ENCODE measurements at places on chromosomes 12 and 14.

DNA sequence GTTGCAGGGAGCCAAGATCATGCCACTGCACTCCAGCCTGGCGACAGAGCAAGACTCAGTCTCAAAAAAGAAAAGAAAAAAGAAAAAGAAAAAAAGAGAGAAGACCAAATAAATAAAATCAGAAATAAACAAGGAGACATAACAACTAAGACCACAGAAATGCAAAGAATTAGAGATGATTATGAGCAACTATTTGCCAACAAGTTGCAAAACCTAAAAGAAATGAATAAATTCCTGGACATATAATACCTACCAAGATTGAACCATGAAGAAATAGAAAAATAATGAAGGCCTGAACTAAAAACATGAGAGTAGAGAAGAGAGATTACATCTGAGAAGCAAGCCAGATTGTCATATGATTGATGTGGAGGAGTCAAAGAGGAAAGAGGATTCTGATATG is 17.6 kb upstream of the EPS8 start:
- no peak for DNase-seq

DNA sequence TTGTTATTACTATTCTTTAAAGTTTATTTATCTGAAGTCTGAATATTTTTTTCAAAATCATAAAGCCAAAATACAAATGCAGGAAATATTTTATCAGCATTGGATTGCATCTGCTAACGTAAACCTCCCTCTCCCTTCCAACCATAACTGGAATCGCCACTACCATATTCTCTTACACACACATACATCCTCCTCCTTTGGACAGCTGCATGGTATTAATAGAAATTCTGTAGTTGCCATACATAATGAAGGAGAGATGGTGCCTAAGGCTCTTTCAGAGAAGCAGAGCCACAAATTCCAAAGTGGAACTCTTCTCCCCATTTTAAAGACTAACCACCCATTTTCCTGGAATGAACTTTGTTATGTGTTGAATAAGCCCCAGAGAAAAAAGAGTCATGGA is 352.7 kb downstream of the MDGA2 start:
- no peak for DNase-seq

- no peak for DNase-seq
Measured at GRCh38 chr14:48974994-48975393, 611.2 kb downstream of the RPS29 start.

- no peak for DNase-seq
Measured at GRCh38 chr12:107598906-107599305, 86.7 kb upstream of the PWP1 start.

GRCh38 chr14:92702441-92702918 is 45.9 kb downstream of the LGMN start:
- DNase-seq: peak; percentile 60

- DNase-seq: no peak
Measured at GRCh38 chr12:3996322-3996721, 123.1 kb upstream of the PARP11 start.

DNA sequence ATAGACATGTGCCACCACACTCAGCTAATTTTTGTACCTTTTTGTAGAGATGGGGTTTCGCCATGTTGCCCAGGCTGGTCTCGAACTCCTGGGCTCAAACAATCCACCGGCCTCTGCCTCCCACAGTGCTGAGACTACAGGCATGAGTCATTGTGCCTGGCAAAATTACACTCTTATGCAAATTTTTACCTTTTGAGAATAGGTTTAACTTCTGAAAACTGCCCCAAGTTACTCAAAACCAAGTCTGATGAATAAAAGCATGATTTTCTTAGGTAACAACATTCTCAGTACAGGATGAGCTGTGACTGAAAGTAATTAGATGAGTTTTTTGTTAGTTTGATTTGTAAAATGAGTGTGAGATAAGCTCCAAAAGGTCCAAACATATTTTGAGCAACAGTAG is 166.0 kb downstream of the RPS29 start:
- no peak for DNase-seq

- no peak for DNase-seq
Measured at GRCh38 chr12:130849561-130850417, 10.7 kb upstream of the STX2 start.

DNA sequence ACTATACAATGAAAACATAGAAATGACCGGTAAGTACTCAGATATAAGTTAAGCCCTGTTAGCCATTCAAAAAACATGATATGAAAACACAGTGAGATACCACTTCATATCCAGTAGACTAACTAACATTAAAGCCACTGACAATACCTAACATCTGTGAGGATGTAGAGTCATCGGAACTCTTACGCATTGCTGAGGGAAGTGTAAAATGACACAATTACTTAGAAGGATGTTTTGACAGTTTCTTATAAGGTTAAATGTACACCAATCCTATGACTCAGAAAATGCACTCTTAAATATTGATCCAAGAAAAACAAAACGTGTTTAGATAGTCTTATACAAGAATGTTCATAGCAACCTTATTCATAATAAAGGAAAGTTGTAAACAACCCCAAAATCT is 782.9 kb downstream of the BCL11B start:
- no peak for DNase-seq

- no peak for DNase-seq
Measured at GRCh38 chr12:19203013-19203412, 73.5 kb downstream of the PLEKHA5 start.

- DNase-seq: peak; percentile 66
Measured at GRCh38 chr12:3202734-3203446, 125.7 kb downstream of the TSPAN9 start.
